ENCODE measurements at places on chromosomes 1 and 21.

GRCh38 chr1:223828162-223828848 lies 17.4 kb downstream of the TP53BP2 start:
- DNase-seq, result no peak

DNA sequence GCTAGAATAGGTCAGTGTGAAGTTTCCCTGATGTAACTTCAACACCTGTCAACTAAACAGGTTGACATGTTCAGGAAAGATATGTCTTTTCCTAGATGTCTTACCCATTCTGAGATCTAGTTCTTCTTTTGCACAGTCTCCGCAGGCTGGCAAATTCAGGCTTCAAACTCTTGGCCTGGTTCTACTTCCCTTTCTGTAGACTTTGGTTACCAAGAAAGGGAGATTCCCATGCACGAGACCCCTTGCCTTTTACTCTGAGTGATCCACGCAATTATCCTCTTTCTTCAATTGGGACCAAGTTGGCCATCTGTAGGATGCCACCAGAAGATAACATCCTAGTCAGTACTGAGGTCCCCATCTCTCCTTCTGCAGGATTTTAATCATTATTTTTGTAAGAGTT lies 2.0 kb downstream of the CFAP45 start:
- no peak for DNase-seq

DNA sequence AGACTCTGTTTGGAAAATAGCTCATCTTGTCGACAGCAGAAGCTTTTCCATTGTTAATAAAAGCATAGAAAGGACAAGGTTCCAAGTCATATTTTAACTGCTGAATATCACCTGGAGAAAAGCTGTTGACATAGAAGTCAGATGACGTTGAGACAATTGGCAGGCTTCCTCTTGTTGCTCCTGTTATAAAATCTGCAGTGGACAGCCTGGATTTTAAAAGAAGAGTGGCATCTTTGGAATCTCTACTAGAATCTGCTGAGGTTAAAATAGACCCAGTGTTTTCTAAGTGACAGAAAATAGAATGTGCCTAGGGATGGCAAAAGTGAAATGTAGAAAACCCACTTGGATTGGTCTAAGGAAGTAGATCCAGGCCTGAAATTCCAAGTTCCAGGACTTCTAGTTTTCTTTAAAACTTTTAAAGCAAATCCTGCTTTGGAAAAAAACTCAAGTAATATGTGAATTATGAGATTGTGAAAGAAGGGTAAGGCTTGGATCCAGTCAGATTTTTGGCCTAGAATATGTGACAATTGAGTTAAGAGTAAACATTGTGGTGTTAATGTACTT lies 53.6 kb upstream of the NEXN start:
- no peak for DNase-seq

DNA sequence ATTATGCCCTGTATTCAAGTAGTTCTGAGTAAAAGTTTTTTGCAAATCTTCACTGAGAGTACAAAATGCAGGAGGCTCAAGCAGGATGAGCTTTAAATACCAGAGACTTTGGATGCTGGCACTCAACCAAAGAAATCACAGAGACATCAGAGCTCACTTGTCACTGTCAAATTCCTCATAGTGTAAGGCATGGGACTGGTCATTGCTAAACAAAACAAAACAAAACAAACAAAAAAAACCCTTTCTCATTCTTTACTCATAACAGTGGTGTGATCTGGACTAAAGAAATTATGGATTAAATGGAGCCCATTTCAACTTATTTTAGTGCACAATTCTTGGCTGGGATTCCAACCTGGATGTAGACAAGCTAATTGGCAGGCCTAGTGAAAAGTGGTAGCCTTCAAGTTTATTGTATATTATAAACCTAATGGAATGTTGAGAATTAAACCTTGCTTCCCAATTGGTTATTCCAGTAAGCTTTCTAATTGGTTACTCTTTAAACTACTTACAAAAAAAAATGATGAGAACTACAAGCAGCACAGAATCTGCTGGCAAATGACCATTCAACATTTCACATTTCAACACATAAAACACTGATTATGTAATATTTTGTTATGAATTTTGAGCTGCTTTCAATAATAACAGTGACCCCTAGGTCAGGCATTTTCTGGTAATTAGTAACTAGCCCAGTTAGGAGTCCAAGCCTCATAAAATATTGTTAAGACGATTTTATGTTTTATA lies 30.6 kb upstream of the NEK7 start:
- no peak for DNase-seq

DNA sequence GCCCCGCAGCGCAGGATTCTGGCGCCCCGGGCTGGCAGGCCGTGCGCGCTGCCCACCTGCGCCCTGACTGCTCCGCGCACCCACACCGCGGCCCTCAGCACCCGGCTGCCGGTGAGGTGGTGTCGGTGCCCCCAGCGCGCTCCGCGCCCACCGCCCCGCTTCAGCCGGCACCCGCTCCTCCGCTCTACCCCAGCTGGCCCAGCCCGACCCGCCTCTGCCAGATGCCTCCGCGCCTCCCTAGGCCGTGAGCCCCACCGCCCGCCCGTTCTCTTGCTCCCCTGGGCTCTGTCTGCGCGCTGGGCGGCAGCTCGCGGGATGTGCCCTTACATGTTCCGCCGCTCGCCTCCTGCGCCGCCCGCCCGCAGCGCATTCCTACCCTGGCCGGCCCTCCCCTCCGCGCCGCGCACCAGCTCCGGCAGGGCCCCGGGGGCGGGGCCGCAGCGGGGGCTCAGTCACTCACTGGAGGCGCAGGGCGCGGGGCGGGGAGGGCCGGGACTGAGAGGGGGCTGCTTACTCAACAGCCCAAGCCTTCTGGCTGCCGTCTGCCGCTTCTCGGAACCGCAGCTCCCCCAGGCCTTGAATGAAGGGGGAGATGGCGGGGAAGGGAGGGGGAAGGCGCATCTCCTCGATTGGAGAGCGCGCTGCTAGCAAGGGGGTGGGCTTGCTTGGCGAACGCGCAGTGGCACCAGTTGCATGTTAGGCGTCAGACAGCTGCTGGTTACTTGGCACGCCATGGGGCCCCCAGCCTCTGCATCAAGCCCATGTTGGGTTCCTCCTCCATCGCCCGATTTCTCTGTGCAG lies at the start of gene PHLDA3:
PHLDA3 (minus strand) TSS at position 345 of the 801 bp plus-strand sequence. CDS start 402 bp downstream, outside the sequence.
- peak; percentile 40 for DNase-seq

DNA sequence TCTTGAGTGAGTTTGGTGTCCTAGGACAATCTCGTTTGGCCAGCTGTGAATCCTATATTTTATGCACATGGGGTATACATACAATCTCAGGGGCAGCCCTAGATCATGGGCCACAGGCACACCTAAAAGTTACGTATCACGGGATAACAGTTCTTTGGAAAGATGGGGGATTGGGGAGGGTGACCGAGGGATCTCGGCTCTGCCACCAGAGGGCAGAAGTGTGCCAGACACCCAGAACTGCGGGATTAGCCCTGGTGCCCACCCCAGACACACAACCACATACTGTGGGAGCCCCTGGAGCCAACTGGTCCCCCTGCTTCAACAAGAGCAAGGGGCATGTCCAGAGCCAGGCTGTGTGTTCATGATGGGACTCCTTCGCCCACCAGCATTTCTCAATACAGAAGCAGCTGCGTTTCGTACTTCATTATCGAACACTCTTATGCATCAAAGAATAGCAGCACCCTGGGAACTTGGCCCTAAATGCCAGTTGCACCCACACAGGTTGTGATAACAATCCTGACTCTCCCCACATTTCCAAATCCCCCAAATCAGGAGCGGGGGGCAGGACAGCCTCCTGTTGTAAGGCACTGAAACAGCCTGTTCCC lies 37.4 kb downstream of the TMCO4 start:
- peak; percentile 13 for DNase-seq

GRCh38 chr1:10170239-10170574 lies 40.2 kb upstream of the KIF1B start:
- DNase-seq, result peak; percentile 31
